ENCODE measurements at places on chromosomes 7 and 10.

DNA sequence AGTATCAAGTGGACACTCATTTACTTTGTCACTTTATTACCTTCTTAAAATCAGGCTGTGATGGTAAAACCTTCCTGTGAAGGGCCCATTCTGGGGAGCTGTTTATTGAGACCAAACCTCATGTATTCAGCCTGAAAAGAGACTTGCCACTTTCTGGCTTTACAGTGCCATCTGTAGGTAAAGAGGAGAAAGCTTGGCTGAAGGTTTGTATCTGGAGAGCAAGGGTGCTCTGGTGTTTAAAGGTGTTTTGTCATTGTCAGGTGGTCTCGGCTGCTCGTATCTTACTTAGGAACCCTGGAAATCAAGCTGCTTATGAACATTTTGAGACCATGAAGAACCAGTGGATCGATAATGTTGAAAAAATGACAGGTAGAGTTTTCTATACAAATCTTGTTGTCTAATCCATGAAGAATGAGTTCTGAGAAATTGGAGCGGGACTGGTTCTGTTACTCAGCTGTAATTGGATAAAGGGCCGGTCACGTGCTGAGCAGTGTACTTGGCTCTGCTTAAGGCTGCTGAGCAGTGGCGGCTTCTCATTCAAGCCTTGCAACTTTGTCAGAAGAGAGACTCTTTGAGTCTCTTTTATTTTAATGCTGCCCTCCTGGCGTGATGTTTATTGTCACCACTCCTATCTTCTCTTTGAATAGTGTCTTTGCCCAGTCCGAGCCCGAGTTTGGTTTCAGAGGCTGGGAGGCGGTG lies 46.9 kb downstream of the AP3M1 start:
- no peak overlapping the region for H3K27ac ChIP-seq
- H3K4me3 ChIP-seq = no peak overlapping the region
- H3K4me1 ChIP-seq = no peaks in the 10 kb centered on the region
- H3K36me3 ChIP-seq = peaks cover 31% of the 10 kb centered on the region
- peak; percentile 37 for DNase-seq
- H3K27me3 ChIP-seq = no peaks in the 10 kb centered on the region

DNA sequence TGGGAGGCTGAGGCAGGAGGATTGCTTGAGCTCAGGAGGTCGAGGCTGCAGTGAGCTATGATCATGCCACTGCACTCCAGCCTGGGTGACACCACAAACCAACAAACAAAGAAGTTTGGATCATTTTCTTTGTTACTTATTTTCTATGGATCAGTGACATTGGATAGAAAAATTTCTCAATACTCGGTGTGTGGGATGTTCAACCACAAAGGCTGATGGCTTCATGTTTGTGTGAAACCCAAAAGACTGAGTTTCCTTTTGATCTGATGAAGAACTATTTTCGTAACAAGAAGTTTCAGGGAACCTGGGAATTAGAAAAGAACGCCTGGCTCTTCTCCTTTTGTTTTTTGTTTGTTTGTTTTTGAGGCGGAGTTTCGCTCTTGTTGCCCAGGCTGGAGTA lies 104.0 kb downstream of the HOXA1 start:
- H3K27me3 ChIP-seq = no peaks in the 10 kb centered on the region
- H3K27ac ChIP-seq = no peak overlapping the region
- DNase-seq = no peak
- H3K4me3 ChIP-seq = no peak overlapping the region
- H3K36me3 ChIP-seq = no peaks in the 10 kb centered on the region

DNA sequence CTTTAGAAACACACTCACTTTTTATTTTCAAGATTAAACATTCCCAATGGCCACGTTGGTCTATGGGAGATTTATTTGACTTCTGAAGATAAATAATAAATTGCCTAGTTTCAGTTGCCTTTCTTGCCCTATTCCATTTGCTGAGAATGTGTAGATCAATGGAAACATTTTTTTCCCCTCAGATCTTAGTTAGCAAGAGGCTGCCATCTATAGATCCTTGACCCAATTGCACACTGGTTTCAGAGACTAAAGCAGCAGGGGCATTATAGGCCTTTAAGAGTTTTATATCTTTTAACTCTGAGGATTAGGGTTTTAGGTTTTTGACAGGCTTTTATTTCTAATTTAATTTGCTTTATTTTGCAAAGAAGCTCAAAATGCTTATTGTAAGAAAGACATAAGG lies 163.2 kb upstream of the GPR26 start:
- no peaks in the 10 kb centered on the region for H3K4me1 ChIP-seq
- no peaks in the 10 kb centered on the region for H3K36me3 ChIP-seq
- no peak for DNase-seq

DNA sequence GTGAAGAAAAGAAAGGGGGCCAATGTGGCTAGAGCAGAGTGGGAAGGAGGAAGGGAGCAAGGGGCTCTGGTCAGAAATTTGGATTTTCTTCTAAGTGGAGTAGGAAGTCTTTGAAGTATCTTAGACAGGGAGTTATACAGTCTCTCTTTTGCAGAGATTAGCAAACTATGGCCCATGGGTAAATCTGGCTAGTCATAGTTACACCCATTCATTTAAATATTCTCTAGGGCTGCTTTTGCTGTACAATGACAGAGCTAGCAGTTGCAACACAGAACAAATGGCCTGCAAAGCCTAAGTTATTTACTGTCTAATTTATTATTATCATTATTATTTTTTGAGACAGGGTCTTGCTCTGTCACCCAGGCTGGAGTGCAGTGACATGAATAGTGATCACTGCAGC lies 10.5 kb upstream of the LAMB4 start:
- no peak overlapping the region for H3K4me3 ChIP-seq
- no peak for DNase-seq
- no peaks in the 10 kb centered on the region for H3K36me3 ChIP-seq
- no peak overlapping the region for H3K27ac ChIP-seq
- no peaks in the 10 kb centered on the region for H3K4me1 ChIP-seq

- H3K36me3 ChIP-seq = no peaks in the 10 kb centered on the region
- peak; percentile 81 for DNase-seq
These were observed 8.2 kb upstream of the EFCAB10 start for GRCh38 chr7:105589356-105590077.

Data from endothelial cell of umbilical vein (primary cell).